ENCODE measurements at places on chromosomes 12 and 14. TPM values are rescaled to one million over a fixed set of nuclear protein-coding genes. Genes with fewer than 3 reads are reported as not detected.

The ATL1 gene
- polyA plus RNA-seq: 6.8 TPM

The SDSL gene
- 1.4 TPM for polyA plus RNA-seq

The GPR68 gene
- polyA plus RNA-seq: 5.7 TPM

The KLHL33 gene
- not detected for polyA plus RNA-seq

The RNASE9 gene
- not detected for polyA plus RNA-seq

The SLC7A7 gene
- polyA plus RNA-seq: 0.33 TPM

The HOTAIR gene
- 2.5 TPM for polyA plus RNA-seq

The NOVA1 gene
- not detected for polyA plus RNA-seq

The IL22 gene
- not detected for polyA plus RNA-seq

The NELL2 gene
- 0.23 TPM for polyA plus RNA-seq

The TAMALIN gene
- polyA plus RNA-seq: 0.56 TPM

Data from keratinocyte (primary cell).